ENCODE measurements at places on chromosomes 12 and 14.

DNA sequence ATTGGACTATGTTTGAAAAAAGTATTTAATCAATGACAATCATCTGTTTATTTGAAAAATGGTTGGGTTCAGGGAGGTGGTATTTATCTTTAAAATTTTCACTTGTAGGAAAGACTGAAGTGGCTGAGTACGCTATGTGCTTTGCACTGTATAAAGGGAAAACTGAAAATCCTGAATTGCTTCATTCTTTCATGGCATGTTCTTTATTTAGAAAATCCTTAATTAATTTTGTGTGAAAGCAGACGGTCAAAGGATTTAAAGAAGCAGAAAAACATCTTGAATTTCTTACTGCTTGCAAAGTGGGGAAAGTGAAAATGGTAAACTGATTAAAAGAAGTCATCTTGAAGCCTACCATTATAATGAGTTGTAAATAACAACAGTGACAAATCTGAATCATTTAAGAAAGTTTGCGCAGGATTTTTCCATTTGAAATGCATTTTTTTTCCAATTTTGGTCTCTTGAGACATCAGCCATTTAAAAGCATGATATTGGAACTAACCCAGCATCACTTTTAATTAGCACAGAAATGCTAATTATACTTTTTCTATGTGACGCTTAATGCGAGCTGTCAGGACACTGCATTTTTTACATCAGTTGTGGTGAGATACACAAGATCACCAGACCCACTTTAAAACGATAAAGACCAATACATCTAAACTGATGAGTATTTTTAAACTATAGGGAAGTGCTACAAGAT lies 169.0 kb downstream of the NEDD1 start:
- no peak for DNase-seq

GRCh38 chr14:32193532-32193931 lies 8.3 kb upstream of the RNU6-7 start:
- DNase-seq: no peak

GRCh38 chr12:27966870-27967269 lies 5.7 kb downstream of the PTHLH start:
- no peak for DNase-seq

GRCh38 chr14:50088731-50089130 lies 27.6 kb downstream of the VCPKMT start:
- DNase-seq: no peak

- DNase-seq: peak; percentile 17
Measured at GRCh38 chr14:97253756-97254155, 456.6 kb downstream of the VRK1 start.

- no peak for DNase-seq
Measured at GRCh38 chr14:52185178-52185577, 82.3 kb upstream of the PTGDR start.

GRCh38 chr12:45907955-45908354 lies 82.4 kb downstream of the SCAF11 start:
- DNase-seq: no peak

DNA sequence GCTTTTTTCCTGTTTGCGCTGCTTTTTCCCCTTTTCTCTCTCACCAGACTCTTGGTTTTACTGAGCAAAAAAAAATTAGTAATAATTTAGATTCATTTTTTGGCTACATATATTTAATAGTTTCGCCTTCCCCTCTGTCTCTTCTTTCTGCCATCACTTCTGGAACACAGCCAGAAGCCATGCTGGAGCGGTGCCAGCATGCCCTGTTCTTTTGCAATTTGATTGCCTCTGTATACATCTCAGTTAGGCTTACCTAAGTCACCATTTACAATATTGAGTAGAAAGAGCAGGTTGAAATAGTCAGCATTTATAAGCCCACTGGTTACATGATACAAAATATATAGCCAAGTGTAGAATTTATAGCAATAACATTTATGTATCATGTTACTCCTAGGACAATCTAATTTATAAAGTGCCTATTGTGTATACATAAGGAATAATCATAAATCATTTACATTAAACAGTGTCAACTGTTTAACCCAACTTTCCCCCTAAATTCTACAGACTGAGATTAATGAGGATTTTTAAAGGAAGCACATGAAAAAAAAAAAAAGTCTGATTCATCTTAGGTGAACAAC lies 413.8 kb upstream of the SOX5 start:
- DNase-seq: no peak

DNA sequence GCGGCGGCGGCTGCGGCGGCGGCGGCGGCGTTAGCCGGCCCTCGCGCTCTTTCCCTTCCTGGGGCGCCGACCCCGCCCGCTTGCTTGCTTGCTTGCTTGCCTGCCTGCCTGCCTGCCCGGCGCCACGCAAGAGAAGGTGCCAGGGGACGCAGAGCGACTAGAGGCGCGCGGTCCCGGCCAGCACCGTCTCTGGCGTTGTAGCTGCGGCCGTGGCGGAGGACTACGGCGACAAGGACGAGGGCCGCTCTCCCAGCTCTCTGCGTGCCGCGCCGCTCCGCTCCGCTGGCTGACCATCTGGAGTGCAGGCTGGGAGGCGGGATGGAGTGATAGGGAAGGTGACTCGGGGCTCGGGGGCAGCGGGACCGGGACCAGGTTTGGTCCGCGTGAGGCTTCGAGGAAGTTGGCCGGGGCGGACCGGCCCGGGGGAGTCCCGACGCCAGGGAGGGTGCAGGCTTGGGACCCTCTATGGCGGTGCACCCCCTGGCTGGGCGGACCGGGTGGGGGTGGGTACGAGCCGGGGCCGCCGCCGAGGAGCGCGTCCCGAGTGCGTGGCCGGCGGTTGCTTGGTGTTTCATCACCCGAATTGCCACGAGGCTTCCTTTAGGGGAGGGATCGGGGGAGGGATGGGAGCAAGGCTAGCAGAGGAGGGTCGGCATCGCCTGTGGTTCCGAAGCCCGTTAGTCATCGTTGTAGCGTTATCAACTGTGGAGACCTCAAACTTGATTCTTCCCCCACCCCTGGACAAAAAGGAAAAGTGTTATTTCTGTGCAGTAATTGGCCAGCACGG lies 471 bp downstream of the XPOT start:
- DNase-seq: peak; percentile 58

DNA sequence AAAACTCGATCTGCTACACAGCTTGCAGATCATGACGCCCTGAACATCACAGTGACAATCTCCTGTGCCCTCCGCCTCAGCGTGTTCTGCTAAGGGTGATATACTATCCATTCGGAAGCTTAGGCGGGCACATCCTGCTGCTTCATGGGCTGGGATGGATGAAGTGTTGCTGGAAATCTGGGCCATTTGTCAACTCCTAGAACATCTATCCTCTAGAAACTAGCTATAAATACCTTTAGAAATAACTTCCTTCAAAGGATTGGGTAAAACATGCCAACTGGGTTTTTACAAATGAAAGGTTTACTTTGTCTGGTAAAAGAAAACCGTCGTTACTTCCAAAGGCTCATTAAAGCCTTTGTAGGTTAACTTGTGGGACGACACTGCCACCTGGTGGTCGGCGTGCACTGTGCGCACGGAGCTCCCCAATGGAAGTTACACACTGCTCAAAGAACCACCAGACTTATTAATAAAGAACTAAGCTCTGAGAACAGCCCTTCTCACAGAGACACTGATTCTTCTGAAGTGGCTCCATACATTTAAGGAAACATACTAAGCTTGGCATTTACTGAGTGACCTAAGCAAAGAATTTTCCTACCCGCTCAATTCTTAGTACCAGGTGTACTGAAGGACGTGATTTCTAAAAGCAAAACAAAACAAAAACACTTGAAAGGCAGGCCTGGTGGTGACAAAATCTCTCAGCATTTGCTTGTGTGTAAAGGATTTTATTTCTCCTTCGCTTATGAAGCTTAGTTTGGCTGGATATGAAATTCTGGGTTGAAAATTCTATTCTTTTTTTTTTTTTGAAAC lies 21.6 kb upstream of the CACNA2D4 start:
- DNase-seq: peak; percentile 91

DNA sequence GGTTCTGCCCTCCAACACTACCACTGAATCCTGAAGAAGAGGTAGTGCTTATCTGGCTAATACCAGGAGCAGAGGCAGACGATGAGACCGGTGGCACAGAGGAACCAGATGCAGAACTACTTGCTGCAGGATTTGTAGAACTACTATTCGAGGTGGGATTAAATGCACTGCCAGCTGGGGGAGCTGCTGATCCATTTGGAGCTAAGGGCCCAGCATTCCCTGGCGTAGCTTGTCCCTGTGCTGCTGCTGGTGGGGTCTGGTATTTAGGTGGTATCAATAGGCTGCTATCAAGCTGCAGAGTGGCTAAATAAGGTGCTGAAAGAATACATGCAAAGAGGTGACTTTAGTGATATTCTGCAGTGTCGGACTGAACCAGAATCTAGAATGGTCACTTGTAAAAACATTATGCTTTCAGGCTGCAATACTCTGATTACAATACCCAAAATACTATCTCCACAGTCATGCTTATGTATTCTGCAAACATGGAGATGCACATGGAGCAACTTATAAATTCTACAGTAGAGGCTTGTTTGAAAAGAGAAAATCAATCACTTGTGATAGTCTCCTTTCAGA lies 294.2 kb downstream of the MED13L start:
- DNase-seq: no peak

DNA sequence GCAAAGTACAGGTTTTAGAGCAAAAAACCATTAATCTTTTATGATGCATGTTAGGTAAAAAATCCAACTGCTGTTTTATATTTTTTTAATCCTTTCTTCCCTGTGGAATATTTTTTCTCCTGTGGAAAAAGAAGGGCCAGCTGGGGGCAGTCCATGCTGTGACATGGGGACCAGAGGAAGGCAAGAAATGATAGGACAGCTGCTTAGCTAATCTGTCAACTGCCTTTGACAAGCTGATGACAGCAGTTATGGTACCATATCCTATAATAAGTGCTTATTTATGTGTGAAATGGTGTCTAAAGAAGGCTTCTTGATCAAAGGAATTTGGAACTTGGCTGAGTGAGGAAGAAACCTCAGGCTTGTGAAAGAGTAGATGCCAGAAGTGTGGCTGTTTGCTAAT lies 452.4 kb upstream of the NOVA1 start:
- no peak for DNase-seq

DNA sequence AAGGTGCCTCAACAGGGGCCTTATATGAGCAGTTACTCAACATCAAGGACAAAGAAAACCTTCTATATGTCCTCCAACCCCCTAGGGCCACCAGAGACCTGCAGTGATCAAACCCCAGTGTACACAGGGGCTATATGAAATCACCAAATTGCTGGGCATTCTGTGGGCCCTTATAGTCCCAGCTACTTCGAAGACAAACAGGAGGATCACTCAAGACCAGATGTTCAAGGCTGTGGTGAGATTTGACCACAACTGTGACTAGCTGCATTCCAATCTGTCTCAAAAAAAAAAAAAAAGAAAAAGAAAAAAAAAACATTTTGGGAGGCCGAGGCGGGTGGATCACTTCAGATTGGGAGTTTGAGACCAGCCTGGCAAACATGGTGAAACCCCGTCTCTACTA lies 51.0 kb upstream of the PRB2 start:
- DNase-seq: no peak

GRCh38 chr12:108939594-108939993 lies 59.7 kb downstream of the DAO start:
- peak; percentile 24 for DNase-seq

DNA sequence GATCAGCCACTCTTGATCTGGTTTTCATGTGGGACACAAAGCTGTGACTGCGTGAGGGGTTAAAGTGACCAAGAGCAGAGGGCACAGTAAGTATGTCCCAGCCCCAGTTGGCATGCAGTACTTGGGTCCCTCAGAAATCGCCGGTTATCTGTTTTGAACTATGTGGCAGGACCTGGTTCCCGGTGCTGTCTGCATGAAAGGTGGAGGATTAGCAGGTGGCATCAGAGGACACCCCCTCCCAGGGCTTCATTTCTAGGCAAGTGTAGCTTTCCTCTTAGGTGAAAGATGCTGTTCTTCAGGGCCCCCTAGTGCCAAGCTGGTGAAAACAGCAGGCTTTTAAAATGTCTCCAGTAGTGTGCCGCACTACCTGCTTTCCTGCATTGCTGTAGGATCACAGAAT lies 57.1 kb downstream of the ATG14 start:
- DNase-seq: peak; percentile 74

DNA sequence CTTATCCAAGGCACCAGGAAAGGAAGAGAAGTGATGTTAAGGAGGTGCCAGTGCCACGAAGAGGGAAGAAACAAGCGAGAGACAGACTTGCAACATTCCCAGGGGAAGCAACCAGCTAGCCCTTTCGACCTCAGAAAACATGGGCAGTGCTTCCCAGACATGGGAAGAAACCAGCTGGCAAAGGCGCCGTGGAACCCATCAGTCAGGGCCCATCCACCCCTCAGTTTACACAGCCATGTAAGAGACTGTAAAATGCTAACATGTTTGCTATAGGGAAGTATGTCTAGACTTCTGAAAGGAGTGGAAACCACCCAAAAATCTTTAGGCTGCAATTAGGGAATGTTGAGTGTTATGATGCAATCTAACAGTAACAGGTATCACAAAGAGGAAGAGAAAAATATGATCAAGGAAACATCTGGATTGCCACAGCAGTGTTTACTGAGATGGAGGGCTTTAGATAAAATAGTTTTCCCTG lies 26.3 kb downstream of the ANAPC5 start:
- DNase-seq: no peak

DNA sequence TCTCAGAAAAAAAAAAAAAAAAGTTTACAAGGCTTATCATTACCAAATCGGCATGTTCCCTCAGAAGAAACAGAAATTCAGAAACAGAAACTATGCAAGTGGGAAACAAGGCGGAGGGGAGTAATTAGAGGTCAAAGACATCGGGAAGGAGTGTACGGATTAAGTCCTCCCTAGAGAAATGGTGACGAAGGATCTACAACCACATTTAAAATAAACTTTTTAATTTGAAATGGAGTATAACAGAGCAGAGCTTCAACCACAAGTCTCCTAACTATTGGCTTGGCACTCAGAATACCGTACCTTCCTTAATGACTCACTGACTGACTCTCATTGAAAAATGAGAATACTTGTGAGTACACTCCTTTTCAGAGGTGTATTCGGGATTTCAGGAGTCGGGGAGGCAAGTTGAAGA lies 908 bp downstream of the ENTPD5 start:
- DNase-seq: peak; percentile 6

- no peak for DNase-seq
Measured at GRCh38 chr14:54760866-54761575, 141.6 kb downstream of the GCH1 start.

- no peak for DNase-seq
Measured at GRCh38 chr12:70698345-70698744, 61.1 kb upstream of the PTPRB start.

- DNase-seq: no peak
Measured at GRCh38 chr12:98344046-98344930, 171.1 kb upstream of the TMPO start.

- DNase-seq: no peak
Measured at GRCh38 chr14:81743605-81744004, 210.0 kb upstream of the SEL1L start.

GRCh38 chr12:118342090-118342489 lies 30.6 kb downstream of the TAOK3 start:
- DNase-seq: no peak

GRCh38 chr12:14664434-14665023 lies 31.9 kb downstream of the GUCY2C start:
- peak; percentile 61 for DNase-seq
